Activated T-helper 1 cell treated with anti-CD3 and anti-CD28 coated beads, Interleukin-2, amount 50 U/mL, for 16 hours (primary cell): ENCODE measurements at places on chromosomes 2 and 18.

GRCh38 chr18:6476880-6477279 lies 62.2 kb upstream of the L3MBTL4 start:
- DNase-seq = no peak

GRCh38 chr2:10584843-10585475 lies 104.8 kb downstream of the NOL10 start:
- DNase-seq = no peak

GRCh38 chr2:28546242-28546641 lies 50.4 kb downstream of the PLB1 start:
- DNase-seq = no peak

- DNase-seq = no peak
Observed at GRCh38 chr2:184611361-184612085, 13.2 kb downstream of the ZNF804A start.

DNA sequence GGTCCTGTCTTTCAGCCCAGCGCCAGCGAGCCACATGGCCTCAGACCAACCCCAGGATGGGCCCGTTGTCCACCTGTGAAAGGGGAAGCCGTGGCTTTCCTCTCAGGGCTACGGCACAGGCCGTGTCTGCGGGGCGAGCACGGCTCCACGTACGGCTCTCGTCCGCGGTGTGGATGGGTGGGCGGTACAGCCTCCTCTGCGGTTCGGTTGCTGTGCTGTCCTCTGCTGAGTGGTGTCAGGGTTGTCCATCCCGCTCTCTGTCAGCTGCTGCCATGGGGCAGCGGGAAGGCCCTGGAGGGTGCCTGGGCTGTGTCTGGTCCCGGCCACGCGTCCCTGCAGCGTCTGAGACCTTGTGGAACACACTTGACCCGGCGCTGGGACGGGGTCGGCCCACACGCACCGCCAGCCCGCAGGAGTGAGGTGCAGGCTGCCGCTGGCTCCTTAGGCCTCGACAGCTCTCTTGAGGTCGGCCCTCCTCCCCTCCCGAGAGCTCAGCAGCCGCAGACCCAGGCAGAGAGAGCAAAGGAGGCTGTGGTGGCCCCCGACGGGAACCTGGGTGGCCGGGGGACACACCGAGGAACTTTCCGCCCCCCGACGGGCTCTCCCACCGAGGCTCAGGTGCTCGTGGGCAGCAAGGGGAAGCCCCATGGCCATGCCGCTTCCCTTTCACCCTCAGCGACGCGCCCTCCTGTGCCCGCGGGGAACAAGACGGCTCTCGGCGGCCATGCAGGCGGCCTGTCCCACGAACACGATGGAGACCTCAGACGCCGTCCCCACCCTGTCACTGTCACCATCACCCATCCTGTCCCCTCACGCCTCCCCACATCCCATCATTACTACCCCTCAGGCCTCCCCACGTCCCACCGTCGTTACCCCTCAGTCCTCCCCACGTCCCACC lies 128.7 kb downstream of the NFATC1 start:
- no peak for DNase-seq

DNA sequence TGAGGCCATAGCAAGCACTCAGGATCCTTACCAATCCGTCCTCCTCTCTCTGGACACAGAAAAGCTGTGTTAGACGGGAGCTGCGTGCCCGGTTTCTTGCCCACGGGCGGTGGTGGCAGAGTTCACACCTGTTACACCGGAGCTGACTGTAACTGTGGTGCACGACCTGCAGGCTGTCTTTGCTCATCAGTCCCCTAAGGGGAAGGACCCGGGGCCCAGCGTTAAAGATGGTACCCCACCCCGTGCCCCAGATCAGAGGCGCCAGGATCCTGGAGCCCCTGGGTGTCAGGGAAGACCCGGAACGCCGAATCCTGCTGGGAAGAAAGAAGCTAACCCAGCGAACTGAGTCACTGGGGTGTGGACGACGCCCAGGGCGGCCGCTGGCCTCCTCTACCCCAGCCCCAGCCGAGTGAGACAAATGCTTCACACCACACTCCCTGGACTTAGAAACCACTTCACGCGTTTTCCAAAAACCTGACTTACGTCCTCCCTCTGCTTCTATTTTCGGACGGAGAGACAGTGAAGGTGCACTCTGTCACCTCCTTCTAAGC lies 293.6 kb upstream of the SALL3 start:
- DNase-seq = no peak

- DNase-seq = no peak
Observed at GRCh38 chr2:235859651-235860050, 308.5 kb downstream of the GBX2 start.

DNA sequence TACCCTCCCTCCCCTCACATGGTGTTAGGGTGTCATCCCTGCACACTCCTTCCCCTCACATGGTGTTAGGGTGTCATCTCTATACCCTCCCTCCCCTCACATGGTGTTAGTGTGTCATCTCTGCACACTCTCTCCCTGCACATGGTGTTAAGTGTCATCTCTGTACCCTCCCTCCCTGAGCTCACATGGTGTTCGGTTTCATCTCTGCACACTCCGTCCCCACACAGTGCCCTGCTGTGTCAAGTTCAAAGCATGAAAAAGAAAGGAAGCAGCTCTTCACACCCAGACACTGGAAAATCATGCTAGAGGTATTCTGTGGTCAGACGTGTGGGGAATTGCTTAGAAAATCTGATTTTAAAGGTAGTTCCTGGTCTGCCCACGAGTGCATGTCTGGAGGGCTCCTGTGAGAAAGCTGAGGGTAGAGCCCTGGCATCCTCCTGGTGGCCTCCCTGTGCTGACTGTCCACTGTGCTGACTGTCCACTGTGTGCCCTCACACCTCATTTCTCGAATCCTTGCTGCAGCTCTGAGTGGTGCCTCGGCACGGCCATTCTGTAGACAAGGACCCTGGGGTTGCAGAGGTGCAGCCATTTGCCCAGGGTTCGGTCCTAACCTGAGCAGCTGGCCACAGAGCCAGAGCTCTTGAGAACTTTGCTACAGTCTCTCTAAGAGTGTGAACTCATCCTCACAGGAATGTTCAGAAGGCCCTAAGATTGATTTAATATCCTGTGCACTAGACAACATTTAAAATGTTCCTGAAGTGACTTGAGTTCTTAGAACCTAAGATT lies 69.1 kb upstream of the NFATC1 start:
- no peak for DNase-seq
